ENCODE measurements at places on chromosomes 2 and 18.

- no peak for DNase-seq
These were observed 47.1 kb downstream of the STRN start for GRCh38 chr2:36919041-36919837.

DNA sequence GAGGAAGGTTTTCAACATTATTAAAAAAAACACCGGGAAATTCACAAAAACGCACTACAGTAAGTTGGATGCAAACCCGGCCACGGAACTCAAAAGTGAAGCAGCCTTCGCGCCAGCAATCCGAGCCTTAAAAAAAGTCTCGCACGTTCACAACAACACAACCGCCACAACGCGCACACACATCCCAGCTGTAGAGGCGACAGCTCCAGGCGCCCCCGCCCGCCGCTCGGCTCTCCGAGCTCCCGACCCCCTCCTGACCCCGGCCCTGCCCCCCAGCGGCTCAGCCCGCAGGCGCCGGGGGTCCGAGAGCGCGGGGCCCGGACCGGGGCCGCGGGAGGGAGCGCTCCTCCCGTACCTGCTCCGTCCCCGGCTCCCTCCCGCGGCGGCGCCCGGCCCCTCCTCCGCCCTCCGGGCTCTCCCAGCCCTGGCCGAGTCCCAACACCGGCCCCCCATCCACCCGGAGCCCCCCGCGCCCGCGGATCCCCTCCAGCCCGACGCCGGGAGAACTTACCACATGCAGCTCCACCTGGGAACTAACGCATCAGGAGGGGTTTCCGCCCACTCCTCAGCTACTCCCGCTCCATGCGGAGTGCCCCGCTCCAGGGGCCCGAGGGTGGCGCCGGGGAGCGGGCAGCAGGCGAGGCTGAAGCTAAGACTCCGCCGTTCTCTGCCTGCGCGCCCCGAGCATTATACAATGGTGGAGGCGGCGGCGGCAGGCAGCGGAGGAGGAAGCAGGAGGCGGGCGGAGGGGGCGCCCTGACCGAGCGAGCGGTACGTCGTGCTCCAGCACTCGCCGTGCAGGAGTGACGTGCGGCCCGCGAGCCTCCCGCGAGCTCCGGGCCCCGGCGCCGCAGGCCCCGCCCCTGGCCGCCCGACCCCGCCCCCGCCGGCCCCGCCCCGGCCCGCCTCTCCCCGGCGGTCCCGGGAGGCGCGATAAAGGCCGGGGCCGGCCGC lies at the start of gene SERTAD2:
SERTAD2 (minus strand) TSS at position 805 of the 954 bp plus-strand sequence. CDS start 17,042 bp downstream, outside the sequence.
- DNase-seq = peak; percentile 77

DNA sequence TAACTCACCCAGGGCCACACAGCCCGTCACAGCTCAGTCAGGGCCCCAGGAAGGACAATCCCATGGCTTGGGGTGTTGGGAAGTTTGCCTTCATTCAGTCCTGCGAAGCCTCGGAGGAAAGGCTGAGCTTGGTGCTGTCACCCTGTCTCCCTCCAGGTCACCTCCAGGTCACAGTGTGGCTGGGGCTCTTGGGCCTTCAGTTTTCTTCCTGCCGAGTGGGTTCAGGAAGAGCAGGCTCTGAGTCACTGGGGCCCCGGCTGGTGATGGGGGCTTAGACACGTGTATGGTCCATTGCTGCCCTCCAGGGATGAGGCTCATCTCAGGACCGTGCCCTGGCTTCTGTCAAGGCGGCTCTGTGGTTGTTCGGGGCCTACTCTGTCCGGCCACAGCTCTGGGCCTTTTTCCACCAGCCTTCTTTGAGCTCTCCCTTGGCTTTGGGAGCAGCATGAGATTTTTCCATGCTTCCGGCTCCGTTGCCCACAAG lies 118.6 kb downstream of the INHBB start:
- no peak for DNase-seq

GRCh38 chr2:221758076-221758475 lies 186.0 kb upstream of the EPHA4 start:
- DNase-seq = no peak

GRCh38 chr18:75783566-75784281 lies 356.2 kb upstream of the SMIM21 start:
- DNase-seq = no peak

GRCh38 chr2:96241900-96242611 lies 23.7 kb downstream of the TMEM127 start:
- DNase-seq = peak; percentile 59

DNA sequence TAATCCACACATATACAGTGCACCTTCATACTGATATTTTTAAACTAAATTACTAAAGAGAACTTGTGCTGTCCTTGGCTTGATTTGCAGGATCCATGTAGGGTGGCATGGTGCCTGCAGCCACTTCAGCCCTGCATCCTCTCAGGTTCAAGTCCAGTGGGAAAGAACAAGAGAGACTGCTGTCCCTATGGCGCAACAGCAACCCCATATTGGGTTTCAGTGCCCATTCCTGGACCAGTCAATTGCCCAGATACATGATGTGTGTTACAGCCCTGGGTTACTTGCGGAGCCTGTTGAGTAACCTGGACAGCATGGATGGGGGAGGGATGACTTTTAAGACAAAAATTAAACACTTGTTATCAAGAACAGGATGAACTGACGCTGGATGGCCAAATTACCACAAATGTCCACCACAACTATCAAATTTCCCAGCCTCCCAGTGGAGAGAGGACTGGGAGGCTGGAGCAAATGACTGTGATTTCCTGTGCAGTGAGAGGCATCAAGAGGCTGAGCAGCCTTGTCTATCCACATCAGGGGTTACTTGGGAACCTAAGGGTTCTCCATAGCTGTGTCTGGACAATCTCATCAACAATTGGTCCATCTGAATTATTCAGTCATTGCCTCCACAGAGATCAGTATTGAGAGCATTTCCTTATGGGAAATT lies 162.0 kb downstream of the CAPN13 start:
- DNase-seq = no peak

GRCh38 chr2:235414422-235414821 lies 79.4 kb upstream of the AGAP1 start:
- no peak for DNase-seq

DNA sequence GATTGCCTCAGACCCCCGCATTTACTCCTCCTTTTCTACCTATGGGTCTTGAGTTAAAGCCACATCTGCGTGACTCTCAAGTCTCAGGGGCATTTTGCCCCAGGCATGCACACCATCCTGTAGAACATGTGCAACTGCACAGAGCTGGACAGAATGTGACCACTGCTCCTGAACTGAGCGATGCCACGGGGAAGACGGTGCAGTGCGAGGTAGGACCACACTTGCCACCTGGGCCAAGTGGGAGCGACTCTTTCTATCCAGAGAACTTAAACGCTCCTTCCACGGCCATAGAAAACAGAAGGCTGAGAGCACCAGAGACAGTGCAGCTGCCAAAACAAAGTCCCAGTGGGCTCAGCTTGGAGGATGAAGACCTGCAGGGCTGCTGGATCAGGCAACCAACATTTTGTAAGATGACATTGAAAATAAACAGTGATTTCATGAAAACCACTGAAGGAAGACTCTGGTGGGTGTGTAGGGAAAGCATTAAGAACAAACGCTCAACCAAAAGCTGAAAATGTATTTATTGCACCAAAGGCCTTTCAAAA lies 149.0 kb upstream of the HDAC4 start:
- no peak for DNase-seq

DNA sequence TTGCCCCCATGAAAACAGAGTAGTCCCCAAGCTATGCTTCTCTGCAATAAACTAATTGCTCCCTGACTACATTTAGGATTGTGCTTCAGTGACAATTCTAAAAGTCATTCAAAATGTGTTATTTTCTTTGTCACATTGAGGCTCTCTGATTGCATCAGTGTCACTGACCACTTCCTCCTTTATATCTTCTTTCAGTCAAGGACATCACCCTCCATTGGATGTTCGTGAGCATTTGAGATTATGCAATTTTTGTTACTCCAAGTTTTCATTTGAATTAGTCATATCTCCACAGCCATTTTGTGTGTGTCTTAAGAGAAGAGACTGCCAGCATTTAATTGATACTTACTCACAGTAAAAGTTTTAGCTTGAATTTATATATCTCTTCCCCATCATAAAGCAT lies 780.8 kb upstream of the GCFC2 start:
- DNase-seq = no peak

DNA sequence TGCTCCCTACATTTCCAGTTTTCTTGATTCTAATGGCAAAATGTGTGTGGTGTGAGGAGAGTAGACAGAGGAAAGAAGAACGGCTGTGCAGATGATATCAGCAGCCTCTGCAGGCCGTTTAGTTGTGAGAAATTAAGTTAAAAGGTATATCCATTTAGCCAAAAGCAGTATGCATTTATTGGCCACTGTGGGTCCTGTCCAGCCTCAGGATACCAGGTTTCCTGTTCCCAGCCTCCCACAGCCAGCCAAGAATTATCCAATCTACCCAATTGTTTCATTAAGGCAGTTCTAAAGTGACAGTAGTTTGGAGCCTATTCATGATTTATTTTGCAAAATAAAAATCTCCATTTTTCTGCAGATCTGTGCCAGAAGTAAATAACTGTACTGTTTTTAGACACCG lies 107.5 kb downstream of the TMEM18 start:
- DNase-seq = no peak

- no peak for DNase-seq
These were observed 128.0 kb upstream of the CCDC150 start for GRCh38 chr2:196511258-196512168.

DNA sequence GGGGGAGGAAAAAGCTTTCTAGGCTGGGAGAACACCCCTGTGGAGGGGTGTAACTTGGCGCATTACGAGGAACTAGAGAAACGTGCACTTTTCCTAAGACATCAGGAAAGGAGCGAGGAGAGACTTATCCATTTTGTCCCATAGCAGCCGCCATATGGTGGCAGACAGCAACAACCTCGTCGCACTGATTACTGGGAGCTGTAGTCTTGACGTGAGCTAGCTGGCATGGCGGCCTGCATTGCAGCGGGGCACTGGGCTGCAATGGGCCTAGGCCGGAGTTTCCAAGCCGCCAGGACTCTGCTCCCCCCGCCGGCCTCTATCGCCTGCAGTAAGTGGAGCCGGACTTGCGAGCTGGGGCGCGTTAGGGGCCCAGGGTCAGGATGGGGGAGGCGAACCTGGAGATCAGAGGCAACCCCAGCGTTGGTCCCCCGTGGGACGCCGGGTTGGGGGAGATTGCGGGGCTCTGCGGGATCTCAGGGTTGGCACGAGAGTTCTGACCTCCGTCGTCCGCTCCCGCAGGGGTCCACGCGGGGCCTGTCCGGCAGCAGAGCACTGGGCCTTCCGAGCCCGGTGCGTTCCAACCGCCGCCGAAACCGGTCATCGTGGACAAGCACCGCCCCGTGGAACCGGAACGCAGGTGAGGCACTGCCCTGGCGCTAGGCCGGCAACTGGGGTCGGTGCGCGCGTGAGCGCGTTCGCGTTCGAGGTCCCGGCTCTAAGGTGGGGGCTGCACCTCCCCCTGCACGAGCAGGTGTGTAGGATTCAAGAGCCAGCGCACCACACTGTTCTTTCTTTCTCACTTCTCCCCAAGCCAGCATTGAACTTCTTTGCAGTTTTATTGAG lies at the start of gene MRPL19:
MRPL19 (plus strand) TSS at position 201 of the 843 bp plus-strand sequence; CDS start at position 226, 25 bp downstream.
- peak; percentile 87 for DNase-seq

DNA sequence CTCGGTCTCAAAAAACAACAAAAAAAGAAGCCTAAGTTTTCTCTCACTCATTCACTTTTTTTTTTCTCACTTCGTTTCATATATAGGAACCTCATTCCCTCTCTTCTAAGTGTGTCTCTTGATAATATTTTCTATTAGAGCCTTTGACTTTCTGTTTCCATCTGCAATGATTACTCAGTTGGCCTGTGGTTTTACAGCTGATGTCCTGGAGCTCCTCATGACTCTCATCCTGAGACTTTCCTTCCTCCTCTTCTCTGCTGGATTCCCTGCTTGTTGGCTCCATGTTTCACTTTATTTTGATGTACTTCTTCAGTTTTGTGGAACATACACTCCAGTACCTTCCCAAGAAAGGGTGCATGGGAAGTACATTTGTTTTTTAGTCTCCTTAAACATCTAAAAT lies 154.2 kb upstream of the GATA6 start:
- no peak for DNase-seq

- DNase-seq = no peak
These were observed 3.3 kb upstream of the RNF152 start for GRCh38 chr18:61896118-61896517.

- no peak for DNase-seq
These were observed 206.1 kb downstream of the TWIST2 start for GRCh38 chr2:239053801-239054503.

- no peak for DNase-seq
These were observed 101.2 kb downstream of the DYNC1I2 start for GRCh38 chr2:171788316-171788993.

DNA sequence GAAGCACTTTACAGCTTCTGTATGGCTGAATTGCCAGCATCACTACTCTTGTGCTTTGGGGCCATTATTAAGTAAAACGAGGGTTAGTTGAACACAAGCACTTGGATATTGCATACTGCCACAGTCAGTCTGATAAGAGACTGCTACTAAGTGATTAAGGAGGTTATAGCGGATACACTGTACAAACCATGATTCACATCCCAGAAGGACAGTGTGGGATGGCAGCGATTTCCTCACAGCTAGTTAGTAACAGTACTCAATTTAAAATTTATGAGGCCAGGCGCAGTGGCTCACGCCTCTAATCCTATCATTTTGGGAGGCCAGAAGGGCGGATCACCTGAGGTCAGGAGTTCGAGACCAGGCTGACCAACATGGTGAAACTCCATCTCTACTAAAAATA lies 2.6 kb upstream of the BMPR2 start:
- no peak for DNase-seq

GRCh38 chr2:223037445-223037800 lies 14.6 kb upstream of the KCNE4 start:
- DNase-seq = no peak

- no peak for DNase-seq
These were observed 198.9 kb downstream of the TWIST2 start for GRCh38 chr2:239046822-239047221.

GRCh38 chr2:71922091-71922490 lies 225.6 kb downstream of the CYP26B1 start:
- DNase-seq = no peak

- no peak for DNase-seq
These were observed 1103.6 kb downstream of the LRP1B start for GRCh38 chr2:141027221-141027620.

DNA sequence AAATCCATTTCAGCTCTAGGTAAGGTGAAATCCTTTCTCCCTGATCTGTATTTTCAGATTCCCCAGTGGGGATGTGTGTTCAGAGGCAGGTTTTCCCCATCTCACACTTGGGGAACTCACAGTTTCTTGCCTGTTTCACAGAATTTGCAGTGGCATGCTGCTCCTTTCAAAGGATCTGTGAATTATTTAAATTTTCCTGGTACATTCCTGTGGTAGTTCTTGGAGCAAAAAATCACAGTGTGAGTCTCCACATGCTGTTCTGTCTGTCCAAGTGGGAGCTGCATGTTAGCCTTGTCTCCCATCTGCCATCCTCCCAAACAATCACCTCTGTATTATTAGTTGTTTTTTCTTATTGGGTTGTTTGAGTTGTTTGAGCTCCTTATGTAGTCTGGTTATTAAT lies 372.9 kb downstream of the ARL6IP6 start:
- DNase-seq = no peak

- DNase-seq = no peak
These were observed 61.4 kb downstream of the ACSL3 start for GRCh38 chr2:222922019-222922800.

All from head of caudate nucleus (tissue), 42 donors.